Amygdala (tissue), 56 donors: ENCODE measurements at places on chromosomes 2 and 18.
A peak's percentile ranks its signal among the peaks of the same experiment; 100 is the strongest.

DNA sequence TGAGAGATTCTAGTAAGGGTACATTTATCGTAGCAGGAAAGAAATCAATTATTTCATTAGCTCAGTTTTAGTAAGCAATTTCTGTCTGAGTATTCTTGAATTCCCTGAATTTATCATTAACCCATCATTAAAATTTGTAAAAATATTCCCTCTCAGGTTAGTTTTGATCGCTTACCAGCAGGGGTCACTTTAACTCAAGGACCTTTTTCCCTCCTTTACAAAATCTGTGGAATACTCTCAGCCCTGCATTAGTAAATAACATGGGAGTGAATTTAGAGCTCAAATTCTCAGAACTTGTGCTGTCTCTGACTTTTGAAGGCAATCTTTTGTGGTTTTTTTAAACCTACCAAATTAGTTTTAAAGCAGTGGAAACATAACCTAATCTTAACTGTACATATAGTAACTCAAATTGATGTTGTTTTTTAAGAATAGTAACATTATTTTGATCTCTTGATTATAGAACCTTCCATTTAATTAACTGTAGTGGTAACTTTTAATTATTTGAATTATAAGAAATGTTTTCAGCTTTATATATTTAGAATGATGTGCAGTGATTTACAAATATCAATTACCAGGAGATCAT is 97.2 kb downstream of the AGPS start:
- DNase-seq = no peak

DNA sequence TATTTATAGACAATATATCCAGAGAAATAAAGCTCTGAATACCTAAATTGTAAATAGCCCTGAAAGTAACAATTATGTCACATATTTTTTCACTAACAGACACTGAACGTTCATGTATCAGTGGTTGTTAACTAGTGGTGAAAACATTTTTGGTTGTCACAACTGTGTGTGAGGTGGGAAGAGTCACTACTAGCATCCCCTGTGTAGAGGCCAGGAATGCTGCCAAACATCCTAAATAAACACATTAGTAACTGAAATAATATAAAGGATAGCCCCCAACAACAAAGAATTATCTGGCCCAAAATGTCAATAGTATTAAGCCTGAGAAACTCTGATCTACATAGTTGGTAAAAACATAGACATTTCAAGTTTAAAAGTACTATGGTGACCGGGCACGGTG is 64.5 kb downstream of the ROCK1 start:
- DNase-seq = no peak

DNA sequence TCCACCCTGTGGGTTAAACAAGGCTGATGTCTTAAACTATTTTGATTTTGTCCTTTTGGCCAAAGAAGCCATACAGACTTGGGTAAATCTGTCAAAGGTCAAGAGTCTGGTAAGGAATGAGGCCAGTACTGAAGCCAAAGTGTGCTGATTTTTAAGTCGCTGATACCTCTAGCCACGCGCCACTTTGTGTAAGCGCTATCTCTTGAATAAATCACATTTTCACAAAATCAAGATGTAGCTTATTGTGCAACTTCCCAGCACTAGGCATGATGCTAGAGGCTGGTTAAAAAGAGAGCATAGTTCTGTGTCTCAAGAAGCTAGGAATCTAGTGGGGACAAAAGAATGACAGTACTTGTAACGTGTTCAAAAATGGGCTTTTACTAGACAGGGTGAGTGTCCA is 510.6 kb upstream of the RAB6C start:
- DNase-seq = no peak

- DNase-seq = no peak
Observed at GRCh38 chr2:230949966-230950873, 25.2 kb upstream of the GPR55 start.

- DNase-seq = no peak
Observed at GRCh38 chr2:203887677-203888076, 20.1 kb downstream of the CTLA4 start.

DNA sequence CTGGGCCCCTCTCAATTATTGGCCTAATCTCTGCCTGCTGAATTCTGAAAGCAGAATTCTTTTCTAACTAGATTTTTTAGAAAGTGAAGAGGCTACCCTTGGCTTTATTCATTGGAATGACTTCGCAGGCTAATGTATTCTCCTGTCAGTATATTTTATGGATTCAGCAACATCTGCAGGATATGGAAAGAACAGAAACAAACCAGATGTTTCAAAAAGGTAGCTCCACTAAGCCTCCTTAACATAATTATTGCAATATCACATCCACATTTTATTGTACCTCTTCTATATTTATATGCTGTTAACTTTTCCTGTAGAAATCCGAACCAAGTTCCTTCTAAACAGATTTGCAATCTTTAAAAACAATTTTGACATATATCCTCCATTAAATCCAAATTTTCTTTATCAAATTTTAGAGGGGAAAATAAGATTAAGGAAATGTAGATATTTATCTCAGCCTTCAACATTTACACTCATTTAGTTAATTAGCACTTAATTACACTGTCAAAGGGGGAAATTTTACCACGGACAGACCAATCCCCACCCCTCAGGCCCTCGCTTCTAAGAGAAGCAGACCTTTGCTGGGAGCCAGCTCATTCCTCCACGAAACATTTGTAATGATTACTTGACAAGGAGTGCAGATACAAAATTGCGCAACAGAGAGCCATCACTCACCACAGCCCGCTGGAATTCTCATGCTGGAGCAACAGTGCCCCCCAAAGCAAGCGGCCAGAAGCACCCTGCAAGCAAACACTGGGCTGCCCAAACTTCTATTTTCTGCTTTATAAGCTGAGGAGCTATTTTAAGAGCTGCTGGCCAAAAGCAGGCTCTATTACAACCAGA is 253.4 kb downstream of the ETAA1 start:
- DNase-seq = peak; percentile 17

DNA sequence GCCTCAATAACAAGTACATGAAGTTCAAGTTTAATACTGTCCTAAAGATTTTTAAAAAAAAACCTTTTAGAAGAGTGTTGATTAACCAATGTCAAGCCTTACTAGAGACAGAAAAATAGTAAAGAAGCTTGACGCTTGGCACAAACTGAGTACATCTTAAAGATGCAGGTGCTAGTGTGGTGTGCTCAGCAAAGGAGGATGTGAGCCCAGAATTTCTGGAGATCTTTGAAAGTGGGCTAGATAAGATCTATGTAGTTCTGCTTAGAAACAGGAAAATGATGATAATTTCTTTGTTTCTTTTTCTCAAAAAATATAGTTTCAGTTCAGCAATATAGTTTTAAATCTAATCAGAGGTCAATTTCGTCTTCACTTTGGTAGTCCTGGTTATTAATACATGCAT is 118.3 kb upstream of the KLHL14 start:
- DNase-seq = no peak

GRCh38 chr2:61707984-61708852 is 145.6 kb downstream of the FAM161A start:
- no peak for DNase-seq

- DNase-seq = no peak
Observed at GRCh38 chr2:241048149-241048948, 49.9 kb downstream of the SNED1 start.

GRCh38 chr2:98356729-98357128 is 10.5 kb downstream of the CNGA3 start:
- no peak for DNase-seq
